ENCODE measurements at places on chromosomes 3 and 15.
A peak's percentile ranks its signal among the peaks of the same experiment; 100 is the strongest.

DNA sequence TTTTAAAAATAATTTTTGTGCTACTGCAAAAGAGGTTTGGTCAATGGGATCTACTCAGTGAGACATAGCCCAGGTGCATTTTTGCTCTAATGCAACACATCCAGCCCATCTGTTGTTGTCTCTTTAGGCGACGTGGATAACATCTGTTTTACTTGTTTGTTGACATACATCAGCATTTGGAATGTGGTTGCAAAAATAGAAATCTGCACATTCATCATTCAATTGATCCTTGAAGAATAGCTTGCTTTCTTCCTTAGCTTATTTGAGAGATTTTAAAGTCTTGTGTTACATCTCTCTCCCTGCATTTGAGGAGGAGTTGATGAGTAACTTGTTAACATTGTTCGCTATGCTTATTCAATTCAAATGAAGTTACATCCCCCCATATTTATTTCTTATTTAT, 1202.3 kb downstream of the NSUN3 start:
- no peak for DNase-seq

DNA sequence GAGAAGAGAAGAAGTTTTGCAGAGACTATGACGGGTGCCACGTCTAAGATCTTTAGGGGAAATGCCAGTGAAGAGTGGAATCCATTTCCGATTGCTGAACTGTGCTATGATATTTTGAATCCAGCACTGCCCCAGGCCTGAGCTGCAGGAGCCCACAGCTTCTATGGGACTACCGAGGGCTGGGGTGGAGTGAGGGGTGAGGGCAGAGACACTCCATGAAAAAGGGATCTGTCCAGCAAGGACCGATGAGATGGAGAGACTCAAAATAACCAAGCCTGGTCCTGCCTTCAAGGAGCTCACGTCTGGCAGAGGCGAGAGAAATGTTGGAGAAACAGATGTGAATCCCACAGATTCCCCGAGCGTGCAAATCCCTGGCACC, 79.8 kb upstream of the MEF2A start:
- no peak for DNase-seq

GRCh38 chr3:78221300-78221699, 1181.4 kb downstream of the ROBO2 start:
- DNase-seq, result no peak

GRCh38 chr3:62445275-62445674, 71.9 kb upstream of the FEZF2 start:
- no peak for DNase-seq

- DNase-seq, result no peak
These were observed 4.6 kb downstream of the DPP8 start for GRCh38 chr15:65512807-65513416.

DNA sequence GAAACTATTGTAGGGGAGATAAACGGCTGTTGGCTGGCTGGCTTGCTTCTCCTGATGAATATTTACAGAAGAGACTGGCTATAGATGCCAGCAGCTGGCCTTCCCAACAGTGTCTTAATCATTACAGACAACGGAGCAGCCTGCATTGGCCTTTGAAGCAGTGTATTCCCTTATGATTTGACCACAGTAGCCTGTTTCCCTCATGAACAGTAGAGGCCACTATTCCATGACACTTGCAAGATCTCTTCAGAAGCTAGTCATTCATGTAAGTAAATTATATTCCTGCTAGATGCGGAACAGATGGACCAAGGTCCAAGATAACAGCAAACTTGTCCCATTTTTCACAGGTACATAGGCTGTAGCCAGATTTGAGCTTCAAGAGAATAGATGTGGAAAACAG, 47.3 kb downstream of the TMCO5A start:
- DNase-seq, result no peak

DNA sequence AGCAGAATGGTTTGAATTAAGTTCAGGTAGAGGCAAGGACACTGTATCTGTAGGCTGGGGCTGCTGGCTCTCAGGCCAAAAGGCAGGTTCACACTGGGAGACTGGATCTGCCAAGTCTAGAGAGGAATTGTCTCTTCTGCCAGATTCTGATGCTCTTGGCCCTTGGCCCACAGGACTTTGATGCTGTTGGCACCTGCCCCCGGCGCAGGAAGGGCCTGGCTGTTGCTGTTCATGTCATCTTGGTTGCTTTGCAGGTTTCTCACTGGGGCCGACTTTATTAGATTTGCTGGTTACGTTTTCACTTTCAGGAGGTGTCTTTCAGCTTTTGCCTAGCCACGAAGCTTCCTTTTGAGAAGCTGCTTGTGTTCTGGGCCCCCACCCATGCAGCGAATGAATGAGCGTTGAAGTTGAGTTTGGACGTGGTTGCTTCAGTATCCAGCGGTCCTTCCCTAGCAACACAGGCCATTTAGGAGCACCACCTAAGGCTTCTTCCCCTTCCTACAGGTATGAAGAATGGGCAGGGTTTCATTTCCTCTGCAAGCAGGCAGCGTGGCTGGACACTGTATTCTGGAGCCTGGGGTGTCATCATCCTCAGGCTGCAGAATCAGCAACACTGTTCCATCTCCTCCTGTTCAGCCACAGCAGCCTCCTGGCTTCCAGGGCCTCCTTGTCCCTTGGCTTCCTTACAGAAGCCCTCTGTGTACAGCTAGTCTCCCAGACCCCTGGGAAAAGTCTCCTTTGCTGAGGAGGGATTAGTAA, 65.6 kb upstream of the PRR23C start:
- DNase-seq, result no peak

DNA sequence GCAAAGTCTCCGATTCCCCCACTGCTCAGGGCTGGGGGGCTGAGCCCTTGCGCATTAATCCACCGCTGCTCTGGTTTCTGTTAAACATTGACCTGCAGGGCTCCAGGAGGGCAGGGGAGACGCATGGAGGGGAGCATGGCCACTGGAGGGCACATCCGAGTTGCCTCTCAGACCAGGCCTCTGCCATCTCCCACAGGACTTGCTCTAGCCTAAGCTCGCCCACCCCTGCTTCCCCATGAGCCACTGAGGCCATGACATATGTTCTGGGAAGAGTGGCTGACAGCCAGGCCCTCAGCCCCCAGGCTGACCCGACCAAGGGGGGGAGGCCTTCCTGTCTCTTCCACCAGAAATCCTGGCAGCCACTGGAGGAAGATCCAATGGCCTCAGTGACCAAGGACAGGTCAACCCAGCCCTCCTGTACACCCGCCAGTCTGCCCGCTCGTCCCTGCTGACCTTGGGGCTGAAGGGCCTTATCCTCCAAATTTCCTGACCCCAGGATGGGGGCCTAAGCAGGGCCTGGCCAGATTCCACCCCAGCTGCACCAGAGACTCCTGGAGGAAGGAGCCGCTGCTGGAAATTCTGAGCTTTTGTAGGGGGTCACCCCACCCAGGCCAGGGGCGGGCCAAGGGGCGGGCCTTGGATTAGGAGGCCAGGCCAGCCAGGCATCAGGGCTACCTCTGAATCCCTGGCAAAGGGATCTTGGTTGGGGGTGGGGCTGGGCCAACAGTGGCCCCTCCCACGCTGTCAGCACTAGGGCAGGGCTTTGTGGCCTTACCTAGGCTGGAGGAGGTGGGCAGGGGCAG, at the start of gene HYAL1:
TSS of gene HYAL1 (minus strand) at position 562 of the 803 bp plus-strand sequence. CDS start 618 bp downstream, outside the sequence.
- no peak for DNase-seq

DNA sequence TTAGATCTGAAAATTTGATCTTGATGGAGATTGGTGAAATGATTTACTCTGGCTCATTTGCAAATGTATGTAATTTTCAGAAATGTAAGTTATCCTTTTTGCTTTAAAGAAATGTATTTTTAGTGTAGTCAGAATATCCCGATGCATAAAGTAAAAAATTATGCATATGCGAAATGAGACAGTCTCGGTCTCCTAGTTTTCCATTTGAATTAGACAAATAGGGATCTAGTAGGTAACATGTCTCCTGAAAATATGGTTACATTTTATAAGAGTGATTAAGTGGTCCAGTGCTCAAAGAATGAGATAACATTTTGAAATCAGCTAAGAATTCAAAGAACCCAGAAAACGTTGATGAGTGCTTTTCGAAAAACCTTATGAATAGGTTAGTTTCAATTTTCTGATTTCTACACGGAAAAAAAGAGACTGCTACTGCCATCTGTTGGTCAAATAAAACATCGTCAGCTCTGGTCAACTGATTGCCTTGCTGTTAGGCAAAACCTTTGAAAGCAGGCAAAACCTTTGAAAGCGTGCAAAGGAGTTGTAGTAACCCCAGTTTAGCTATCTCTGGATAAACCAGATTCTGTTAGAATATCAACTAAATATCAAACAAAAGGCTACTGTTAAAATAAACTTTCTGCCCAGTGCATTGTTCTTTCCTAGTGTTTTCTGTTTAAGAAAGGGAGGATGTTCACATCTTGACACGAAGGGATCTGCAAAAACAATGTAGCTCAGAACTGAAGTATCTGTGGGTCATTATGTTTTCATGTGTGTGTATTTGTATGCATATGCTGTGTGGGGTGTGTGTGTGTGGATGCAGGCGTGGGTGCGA, 59.3 kb upstream of the CHMP2B start:
- no peak for DNase-seq

DNA sequence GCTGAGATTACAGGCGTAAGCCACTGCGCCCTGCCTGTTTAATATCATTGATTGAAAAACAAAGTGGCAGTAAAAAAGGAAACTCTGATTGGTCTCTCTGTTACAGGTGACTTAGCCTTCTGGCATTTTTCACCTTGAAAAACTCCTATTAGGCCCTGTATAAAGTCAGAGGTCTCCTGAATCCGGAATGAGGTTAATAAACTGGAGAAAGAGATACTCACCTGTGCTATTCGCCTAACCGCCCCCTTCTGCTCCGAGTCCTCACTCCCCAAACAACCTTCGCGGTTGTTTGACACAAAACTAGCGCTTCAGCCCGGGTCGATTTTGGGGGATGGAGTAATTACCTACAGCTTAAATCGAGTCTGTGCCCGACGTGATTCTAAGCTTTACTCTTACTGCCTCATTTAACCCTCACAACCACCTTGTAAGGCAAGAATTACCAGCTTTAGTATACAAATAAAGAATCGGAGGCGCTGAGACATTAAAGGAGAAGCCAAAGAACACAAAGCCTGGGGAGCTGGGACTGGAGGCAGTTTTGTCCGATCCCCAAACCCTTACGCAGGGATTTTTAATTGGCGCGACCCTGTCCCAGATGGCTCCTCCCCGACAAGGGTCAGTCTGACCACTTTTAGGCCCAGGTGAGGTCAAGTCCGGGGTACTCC, 441 bp downstream of the CEP70 start:
- DNase-seq, result no peak

DNA sequence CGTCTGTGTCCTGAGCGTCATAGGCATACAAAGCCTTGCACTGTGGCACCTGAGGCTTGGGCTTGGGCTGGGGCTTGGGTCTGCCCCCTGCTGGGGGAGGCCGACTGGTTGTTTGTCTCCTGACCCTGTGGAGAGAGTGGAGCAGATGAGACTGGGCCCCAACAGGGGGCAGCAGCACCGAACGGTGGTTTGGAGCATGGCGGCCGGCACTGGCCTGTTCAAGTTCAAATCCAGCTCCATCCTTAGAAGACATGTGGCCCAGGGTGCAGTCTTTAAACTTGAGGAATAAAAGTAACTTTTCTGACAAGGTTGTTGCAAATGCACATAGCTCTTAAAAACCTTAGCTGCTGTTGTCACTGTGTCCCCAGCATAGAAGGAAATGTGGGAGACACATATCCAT, 33.3 kb downstream of the CCNB2 start:
- peak; percentile 32 for DNase-seq

GRCh38 chr15:85906640-85907039, 111.9 kb upstream of the KLHL25 start:
- DNase-seq, result no peak
